ENCODE measurements at places on chromosomes 1 and 21.
A peak's percentile ranks its signal among the peaks of the same experiment; 100 is the strongest.

- no peak for DNase-seq
Measured at GRCh38 chr1:80075351-80075750, 1068.8 kb upstream of the ADGRL4 start.

DNA sequence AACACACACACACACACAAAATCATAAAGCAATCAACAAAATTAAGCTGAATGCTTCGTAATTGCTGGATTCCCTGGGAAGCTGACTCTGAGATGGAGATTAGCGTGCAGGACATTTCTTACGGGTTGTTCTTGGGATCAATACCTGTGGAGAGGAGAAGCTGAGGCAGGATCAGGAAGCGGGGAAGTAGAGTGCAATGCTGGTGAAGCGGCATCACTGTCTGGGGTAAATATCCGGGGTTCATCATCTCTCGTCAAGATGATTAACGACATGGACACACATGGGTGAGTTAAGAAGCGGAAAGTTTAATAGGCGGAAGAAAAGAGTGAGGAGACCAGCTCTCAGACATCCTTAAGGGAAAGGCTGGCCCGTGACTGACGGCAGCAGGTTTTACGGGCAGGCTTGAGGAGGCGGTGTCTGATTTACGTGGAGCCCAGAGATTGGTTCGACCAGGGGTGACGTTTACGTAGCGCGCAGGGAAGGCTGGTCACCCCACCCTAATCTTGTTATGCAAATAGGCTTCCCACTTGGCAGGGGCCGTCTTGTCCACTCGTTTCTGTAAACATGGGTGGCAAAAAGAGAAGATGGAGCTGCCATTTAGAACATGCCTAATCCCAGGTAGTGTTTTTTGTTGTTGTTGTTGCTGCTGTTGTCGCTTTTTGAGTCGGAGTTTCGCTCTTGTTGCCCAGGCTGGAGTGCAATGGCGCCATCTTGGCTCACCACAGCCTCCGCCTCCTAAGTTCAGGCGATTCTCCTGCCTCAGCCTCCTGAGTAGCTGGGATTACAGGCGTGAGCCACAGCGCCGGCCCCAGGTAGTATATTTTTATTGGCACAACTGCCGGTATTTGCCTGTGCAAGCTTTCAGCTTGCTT lies 135.6 kb upstream of the KCNJ15 start:
- no peak for DNase-seq

DNA sequence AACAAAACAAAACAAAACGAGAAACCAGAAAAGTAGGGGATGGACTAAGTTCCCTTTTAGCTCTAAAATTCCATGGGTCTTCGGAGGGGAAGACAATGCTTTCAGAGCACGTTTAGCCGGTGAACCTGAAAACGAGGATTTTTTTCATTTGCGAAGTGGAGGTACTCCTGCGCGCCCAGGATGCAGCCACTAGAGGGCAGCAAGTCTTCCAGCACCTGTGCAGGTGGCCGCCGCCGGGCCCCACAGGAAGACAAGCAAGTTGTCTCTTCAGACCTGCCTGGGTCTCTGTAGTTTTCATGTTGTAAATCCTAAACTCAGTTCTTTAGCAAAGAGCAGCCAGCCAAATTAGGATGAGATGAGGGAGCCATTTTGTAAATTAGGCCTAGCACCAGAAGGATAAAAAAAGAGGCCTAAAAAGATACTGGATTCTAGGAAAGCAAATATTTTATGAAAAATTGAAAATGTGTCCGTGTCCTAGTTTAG lies 17.7 kb upstream of the SNX27 start:
- DNase-seq, result no peak

DNA sequence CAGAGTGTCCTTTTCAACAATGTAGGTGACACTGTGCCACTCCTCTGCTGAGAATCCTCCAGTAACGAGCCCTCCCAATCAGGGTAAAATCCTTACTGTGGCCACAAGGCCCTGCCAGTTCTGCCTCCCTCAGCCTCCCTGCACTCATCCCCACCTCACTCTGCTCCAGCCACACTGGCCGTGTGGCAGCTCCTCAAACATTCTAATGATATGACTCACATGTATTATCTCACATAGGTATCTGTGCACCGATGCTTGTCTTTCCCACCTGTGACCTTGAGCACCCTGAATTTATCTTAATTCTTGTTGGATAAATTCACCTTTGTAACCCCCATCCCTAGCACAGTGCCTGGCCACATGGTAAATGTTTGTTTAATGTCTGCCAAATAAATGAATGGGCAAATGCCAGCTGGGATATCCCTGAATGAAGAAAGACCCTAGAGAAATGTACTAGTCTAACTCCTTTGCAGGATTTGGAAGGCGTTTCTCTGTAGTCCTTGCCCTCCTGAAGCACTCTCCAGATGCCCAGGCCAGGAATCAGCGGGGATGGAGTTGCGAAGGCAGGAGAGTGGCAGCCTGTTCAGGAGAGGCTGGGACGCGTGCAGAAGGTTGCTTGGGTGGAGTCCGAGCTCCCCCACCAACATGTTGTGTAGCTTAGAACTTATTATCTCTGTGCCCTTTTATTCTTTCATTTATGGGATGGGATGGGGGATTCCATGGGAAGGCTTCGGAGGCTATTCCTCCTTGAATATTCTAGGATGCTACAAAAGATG lies 106.0 kb downstream of the TMEM53 start:
- DNase-seq, result no peak

DNA sequence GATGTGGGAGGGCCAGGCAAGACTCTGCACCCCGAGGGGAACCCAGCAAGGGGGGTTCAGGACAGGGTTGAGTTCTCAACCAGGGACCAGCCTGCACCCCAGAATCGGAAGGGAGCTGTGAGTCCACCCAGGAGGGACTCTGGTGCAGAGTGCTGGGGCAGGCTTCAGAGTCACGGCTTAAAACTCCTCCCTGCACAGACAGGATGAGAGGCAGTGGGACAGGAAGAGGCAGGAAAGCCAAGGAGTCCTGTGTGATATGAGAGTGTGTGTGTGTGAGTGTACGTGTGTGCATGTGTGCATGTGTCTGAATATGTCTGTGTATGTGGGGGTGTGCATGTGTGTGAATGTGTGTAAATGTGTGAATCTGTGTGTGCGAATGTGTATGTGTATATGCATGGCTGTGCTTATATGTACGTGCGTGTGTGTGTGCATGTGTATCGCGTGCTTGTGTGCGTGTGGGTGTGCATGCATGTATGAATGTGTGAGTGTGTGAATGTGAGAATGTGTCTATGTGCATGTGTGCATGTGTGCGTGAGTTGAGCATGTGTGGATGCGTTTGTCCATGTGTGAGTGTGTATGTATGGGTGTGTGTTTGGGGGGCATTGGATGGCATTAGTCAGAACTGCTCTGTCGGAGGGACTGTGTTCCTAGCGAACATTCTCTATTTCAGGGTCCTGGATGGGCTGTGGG lies 52.2 kb downstream of the UMODL1 start:
- DNase-seq, result no peak

- no peak for DNase-seq
Measured at GRCh38 chr1:98660940-98661543, 479 bp upstream of the SNX7 start.

DNA sequence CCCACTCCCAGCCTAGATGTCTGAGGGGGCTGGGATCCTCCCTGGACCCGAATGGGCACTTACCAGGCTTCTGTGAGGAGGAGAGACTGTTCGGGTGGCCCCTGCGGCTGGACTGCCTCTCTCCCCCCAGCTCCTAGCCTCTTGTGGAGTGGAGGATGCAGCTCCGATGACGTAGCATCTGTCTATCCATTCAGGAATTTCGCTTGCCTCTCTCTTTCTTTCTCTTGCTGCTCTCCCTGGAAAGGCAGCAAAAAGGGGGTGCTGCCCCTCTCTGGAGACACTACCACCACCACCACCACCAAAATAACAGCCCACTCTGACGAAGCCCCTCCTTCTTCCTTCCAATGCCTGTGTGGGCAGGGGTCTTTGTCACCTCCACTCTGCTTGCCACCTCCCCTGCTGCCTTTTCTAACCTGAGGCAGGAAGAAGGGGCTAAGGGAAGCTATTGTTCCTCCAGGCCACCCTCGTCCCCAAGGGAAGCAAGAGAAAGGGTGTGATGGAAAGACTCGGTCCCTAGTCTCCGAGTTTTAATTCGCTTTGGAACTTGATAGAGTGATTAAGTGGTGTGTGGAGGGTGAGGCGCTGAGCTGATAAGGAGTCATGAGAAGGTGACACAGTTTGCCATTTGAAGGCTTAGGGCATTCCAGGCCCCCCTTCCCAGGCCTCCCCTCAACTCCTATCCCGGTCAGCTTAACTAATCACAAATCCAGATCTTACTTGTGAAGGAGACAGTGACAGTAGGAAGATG lies 60.5 kb downstream of the RHBG start:
- no peak for DNase-seq

DNA sequence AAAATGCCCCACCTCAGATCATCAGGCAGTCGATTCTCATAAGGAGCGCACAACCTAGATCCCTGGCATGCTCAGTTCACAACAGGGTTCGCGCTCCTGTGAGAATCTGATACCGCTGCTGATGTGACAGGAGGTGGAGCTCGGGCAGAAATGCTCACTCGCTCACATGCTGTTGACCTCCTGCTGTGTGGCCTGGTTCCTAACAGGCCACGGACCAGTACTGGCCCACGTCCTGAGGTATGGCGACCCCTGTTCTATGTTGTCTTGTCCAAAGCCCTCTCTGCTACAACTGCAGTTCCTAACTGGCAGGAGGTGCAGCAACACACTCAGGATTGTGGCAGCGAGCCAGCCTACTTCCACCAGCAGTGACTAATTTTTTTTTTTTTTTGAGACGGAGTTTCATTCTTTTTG lies 70.6 kb downstream of the CLSTN1 start:
- no peak for DNase-seq

- DNase-seq, result no peak
Measured at GRCh38 chr21:45330851-45331261, 43.2 kb upstream of the POFUT2 start.

GRCh38 chr1:155968051-155968400 lies 10.3 kb downstream of the ARHGEF2 start:
- DNase-seq, result no peak

- DNase-seq, result no peak
Measured at GRCh38 chr1:183223467-183223866, 37.4 kb downstream of the LAMC2 start.

DNA sequence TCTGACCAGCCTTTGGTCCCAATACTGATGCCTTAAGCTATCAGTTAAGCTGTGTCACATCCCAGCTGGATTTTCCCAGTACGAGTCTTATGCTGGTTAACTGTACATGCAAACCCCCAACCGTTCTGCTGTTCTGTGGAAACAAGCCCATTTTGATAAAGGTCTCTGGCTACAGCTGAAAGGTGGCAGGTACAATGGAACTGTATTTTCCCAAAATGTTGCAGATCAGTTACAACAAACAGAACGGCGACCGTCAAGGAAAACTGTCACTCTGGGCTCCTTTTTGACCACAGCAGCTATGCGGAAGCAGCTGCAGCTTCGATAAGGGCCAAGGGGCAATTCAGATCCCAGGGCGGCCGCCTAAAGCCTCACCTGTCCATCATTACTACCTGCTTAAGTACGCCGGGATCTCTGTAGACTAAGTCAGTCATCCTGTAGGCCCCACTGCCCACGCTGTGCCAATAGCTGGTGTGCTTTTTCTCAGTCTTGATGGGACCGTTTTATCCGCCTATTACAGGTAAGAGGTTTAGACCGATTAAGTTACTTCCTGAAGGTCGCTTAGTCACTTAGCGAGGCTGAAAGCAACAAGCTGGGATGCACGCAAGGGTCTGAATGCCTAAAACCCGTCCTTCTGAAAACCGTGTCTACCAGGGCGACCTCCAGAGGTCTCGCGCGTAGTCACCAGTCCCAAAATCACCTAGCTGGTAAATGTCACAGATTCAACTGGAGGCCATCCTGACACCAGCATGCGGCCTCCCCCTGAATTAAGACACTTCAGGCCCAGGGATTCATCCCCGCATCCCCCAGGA lies 11.1 kb upstream of the RAB42 start:
- no peak for DNase-seq

DNA sequence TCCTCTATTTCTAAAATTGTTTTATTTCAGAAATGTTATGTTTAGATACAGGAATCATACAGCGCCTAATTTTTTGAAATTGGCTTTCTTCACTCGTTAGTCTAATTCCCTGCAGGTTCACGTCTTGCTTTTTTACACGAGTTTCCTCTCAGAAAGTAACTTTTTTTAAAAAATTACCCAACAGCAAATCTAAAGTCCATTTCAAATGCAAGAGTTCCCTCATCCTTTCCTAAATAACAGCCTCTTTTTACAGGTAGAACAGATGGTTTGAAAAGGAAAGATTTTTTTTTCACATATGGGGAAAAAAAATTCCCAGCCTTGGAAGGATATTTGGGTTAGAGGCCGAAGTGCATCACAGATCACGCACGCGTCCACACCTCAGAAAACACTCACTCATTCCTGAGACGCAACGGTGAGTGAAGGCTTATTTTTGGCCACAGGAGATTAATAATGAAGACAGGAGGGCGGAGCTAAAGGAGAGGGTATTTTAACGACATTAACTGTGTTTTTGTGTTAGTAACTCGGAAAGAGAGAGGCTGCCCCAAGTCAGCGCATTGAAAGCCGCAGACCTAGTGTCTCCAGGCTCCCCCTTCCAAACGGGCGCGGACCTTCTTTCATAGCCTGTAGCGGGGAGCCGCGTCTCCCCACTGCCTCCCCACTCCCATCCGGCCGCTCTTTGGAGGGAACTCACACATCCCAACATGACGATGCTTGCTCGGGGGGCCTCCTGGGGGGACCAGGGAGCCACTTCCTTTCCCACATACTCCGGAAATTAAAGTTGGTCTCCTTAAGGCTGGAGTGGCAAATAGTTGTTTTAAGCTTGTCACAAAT lies 969 bp upstream of the RIPK4 start:
- no peak for DNase-seq

GRCh38 chr1:182069028-182069466 lies 7.5 kb upstream of the ZNF648 start:
- no peak for DNase-seq

GRCh38 chr1:44294588-44295007 lies 60.5 kb downstream of the ERI3 start:
- no peak for DNase-seq

DNA sequence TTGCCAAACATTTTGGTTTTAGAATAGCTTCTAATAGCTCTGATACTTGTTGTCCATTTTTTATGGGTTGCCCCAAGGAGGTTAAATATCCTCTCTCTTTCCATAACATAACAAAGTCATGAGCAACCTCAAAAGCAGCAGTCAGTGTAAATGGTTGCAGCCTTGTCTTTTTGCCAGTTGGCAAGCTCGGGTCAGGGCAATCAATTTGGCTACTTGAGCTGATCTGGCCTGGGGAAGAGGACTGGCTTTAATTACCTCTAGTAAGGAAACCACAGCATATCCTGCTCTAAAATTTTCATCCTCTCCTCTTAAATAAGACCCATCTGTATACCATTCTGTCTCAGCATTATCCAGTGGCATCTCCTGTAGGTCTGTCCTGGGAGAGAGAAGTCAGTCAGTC lies 21.2 kb upstream of the FMO4 start:
- no peak for DNase-seq

DNA sequence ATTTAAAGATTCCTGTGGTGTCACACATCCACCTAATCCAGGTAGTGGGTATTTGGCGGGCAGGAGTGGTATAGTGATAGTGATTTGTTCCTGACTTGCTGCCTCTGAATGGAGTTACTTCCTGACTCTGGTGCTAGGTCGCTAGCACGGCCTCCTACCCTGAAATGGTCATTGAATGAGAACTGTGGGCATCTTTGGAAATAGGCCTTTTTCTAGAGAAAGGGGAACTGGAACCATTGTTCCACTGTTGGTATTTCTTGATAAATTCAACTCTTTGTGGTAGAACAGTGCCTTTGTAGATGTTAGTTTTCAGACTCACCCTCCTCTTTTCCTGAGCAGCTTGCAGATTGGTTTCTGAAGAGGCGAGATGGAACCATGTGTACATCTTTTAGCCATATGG lies 1.5 kb downstream of the QSOX1 start:
- DNase-seq, result no peak

- DNase-seq, result no peak
Measured at GRCh38 chr1:34128186-34128889, 36.7 kb downstream of the CSMD2 start.

- peak; percentile 42 for DNase-seq
Measured at GRCh38 chr1:53145942-53146708, 3.7 kb upstream of the SLC1A7 start.

Measured in glomerular endothelial cell (primary cell).